Activated CD4-positive, alpha-beta T cell treated with anti-CD3 and anti-CD28 coated beads for 1 hour (primary cell): ENCODE measurements at places on chromosomes 3 and 15.

DNA sequence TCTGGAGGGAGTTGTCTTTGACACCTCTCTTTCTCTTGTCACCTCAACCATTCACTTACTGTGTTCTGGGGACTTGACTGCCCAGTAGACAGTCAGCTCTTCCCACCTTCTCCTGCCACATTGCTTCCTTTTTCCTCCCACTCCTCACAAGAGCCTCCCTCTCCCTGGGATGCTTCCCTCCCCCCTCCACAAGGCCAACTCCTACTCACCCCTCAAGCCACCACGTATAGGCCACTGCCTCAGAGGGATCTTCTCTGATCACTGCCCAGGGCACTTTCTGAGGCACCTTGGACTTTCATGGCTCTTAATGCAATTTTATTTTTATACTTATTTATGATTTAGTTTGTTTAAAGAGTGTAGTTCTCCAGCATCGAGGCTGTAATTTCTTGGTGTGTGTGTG, 23.2 kb downstream of the THSD4 start:
- no peak for DNase-seq

DNA sequence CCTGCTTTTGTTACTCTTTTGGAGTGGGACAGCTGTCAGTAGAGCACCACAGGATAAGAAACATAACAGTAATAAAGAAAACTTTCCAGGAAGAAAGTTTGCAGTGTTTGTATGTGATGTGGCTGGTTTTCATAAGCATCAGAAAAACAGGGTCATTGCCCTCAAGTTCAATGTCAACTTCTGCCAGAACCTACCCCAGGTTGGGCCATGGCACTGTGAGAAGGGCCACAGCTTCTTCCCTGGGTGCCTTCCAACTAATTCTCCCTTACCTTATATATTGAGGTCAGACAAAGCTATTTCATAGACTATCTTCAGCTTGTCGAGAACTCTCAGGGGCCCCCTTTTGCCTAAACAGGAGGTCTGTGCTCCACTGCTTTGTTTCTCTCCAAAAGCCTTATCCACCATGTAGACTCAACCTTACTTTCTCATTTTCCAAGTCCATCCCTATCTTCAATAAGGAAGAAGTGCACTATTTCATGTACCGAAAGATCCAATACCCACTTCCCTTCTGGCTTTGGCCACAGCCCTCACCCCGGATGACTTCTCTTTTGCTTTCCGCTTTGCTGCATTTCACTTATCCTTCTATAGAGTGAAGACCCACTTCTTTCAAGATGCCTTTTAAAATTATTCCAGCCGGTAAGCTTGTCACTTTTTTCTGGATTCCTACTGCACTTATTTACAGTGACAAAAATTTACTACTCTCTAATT, 38.2 kb upstream of the PLCL2 start:
- DNase-seq: no peak

GRCh38 chr15:99425657-99426301, 140.0 kb upstream of the MEF2A start:
- no peak for DNase-seq

- DNase-seq: no peak
Measured at GRCh38 chr3:101936419-101937356, 87.4 kb downstream of the NFKBIZ start.

DNA sequence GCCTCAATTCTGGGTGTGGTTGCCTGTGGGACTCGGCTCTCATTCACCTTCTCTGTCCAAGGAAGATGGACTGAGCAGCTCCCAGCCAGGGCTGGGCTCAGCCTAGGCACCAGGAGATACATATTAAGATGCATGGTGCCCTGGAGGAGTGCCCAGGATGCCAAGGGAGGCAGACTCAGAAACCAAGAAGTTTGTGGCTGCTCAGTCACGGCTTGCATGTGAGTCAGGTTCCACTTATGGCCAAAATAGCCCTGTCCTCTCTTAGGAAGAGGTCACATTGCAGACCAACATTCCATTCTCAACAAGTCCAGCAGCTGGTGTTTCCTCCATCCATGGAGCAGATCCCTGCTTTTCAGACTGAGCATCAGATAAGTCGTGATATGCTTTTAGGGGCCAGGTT, 21.8 kb downstream of the CDCP1 start:
- no peak for DNase-seq

GRCh38 chr3:178960918-178961317, 110.7 kb downstream of the ZMAT3 start:
- no peak for DNase-seq

DNA sequence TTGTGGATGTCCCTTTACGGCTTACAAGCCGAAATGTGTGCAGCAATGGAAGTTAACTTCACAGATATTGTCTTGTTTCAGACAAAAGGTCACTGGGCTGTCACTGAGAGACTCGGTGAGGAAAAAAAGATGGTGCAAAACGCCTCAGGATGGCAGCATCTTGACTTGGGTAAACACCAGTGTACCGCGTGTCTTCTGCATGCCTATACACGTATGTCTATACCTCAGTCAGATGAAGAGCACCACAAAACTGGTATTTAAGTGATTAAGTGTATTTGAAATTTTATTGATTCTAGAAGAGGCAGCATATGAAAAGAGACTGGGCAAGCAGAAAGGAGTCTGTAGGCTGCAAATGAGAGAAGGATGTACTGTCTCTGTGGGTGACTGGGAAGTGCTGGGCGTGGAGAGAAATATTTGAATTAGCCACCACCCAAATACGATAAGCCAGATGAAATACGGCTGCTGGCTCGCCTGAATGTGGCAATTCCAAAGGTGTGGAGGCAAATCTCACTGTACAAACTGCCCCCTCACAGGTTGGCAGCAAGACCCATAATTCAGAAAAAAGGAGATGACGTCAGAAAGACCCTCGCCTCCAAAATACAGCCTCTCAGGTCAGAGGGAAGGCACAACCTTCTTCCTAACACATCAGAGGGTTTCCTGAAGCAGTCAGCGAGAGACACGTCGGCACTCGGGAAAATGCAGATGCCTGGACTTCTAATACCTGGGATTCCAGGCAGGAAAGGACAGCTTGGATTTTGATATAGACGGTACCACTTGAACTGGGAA, 53.4 kb upstream of the NEO1 start:
- no peak for DNase-seq
